ENCODE measurements at places on chromosomes 2 and 18.

GRCh38 chr2:191018643-191019119, 4.7 kb upstream of the STAT1 start:
- no peak for DNase-seq

- DNase-seq: no peak
Observed at GRCh38 chr2:4782647-4783046, 909.5 kb upstream of the SOX11 start.

GRCh38 chr2:21393173-21393572, 269.4 kb downstream of the TDRD15 start:
- no peak for DNase-seq

DNA sequence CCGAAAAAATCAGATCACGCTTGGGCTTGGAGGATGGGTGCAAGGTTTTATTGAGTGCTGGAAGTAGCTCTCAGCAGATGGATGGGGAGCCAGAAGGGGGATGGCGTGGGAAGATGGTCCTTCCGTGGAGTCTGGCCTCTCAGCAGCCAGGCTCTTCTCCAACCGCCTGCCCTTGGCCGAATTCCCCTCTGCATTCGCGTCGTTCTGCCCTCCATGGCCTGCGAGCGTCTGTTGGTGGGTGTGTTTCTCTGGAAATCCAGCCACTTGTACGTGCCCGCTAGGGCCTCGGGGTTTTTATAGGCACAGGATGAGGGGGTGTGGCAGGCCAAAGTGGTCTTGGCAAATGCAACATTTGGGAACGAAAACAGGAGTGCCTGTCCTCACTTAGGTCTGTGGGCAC, 815.2 kb downstream of the TSN start:
- DNase-seq: no peak

All from activated naive CD4-positive, alpha-beta T cell treated with anti-CD3 and anti-CD28 coated beads, Interleukin-2, amount 50 U/mL, for 16 hours (primary cell).